ENCODE measurements at places on chromosomes 12 and 14. TPM values are rescaled to one million over a fixed set of nuclear protein-coding genes. Genes with fewer than 3 reads are reported as not detected.

STAT2 gene
- total RNA-seq, result 99.8 TPM

DNA sequence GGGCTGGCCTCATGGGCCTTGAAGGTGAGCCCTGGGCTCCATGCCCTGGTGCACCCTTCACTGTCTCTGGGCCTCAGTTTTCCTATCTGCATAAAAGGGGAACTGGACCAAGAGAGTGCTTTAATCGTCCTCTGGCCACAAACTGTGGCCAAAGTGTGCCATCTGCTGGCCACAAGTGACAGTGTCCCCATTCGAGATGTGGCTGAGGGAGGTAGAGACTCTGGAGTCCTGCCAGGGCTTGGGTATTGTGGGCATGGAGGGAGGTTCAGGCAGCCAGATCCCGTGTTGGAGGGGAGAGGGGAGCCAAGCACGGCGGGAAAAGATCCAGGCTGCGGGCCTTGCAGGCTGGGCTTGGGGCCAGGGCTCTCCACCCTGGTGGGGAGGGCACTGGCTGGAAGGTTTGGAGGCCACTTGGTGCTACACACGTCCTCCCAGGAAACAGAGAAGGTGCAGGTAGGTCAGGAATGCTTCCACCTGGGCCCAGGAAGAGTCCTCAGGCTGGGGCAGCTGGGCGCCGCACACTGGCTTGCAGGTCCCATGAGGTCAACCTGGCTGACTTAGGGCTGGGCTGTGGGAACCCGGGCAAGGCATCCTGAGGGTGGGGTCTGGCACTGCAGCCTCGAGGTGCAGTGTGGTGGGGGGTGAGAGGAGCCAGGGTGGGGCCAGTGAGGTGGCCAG lies 7.3 kb upstream of the KIF26A start:
- DNase-seq, result peak; percentile 63

- peak; percentile 9 for DNase-seq
Observed at GRCh38 chr12:111178181-111179081, 190.5 kb downstream of the PHETA1 start.

RIN3 gene
- 41.6 TPM for total RNA-seq

GPR84 gene
- total RNA-seq, result 0.97 TPM

DNA sequence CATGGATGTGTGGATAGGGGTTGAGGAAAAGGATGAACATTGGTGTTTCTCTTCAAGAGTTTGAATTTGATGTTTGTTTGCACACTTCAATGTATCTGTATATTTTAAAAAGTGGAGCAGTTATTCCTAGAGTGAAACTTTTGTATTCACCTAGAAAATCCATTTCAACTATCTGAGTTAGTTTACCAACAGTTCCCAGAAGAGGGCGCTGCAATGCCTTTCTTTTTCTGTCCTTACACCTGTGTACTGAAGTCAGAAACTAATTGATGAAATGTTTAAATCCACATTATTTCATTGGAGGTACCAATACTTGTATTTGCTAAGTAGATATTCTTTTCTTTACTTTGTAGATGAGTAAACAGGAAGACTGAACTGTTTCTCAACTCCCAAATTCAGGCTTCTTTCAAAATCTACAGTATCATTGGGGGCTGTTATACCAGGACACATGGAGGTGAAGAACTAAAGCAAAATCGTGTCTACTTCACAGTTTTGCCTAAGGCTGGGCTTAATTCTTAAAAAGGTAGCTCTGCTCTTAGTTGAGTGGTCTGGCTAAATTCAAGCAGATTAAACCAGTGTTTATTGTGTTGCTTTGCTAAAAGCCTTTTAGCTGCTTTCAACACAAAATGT lies 26.6 kb upstream of the KLRB1 start:
- peak; percentile 60 for DNase-seq

DNA sequence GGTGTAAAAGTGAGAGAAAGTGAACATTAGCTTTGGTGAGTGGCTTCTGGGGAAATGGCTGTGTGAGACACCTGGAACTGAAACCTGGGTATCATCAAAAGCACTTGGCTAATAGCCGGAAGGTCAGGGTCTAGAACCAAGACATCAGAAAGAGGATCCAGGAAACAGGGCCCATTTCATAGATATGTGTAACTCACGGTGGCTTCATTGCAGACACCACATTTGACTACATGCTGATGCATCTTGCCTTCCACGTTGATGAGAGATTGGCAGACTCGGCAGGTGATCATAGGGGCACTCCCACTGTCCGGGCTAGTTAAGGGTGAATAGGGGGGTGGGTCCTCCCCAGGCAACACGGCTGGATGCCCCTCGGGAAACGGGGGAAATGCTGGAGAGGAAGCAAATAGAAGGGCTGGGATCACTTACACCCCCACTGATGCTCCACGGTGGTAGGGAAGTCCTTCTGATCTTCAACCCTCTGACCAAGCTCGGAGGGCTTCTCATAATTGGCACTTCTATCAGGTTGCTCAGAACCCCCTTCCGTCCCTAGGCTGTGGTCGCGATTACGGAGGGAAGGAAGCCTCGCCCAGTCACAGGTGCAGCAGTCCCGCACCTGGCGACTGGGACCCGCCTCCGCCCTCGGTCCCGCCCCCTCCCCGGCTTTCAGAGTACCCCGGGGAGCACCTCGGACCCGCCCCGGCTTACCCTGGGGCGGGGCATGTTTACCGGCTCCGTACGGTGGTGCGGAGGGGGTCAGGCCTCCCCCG lies 593 bp downstream of the PIP4P1 start:
- DNase-seq, result peak; percentile 32

GRCh38 chr12:87670448-87670847 lies 358.8 kb downstream of the C12orf50 start:
- DNase-seq, result no peak

GRCh38 chr12:71162832-71163763 lies 5.3 kb upstream of the TSPAN8 start:
- peak; percentile 64 for DNase-seq

GRCh38 chr14:104003616-104004015 lies 61.3 kb upstream of the RD3L start:
- DNase-seq, result no peak

BORCS5 gene
- 26.8 TPM for total RNA-seq

DNA sequence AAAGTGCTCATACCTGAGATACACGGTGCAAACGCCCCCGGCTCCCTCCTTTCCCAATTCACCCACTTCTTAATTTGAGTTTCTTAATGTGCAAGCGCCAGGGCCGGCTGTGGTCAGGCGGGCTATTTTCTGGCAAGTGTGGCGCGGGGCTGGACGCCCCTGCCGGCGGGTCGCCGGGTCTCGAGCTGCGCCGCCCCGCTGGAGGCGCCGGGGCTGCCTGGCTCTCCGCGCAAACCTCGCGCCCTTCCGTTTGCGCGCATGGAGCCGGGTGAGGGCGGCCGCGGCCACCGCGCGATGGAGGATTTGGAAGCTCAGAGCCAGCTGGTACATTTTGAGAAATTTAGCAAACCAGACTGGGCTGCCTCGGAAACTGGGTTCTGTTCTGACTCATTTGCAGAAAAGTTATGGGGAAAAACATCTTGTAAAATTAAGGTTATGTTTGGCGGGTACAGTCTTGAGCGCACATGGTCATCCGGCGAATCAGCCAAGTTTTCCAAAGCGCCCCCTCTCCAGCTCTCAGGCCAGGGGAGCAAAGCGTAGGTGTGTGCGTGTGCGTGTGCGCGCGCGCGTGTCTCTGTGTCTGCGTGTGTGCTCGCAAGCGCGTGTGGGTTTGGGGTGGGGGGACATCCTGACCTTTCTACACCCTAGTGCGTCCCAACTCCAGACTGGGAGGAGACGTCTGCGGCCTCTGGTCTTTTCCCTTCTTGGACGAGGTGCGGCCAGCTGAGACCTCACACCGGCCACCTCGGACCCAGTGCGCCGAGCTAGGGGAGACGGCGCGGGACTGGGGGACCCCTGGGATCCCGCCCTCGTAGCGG lies 6.5 kb upstream of the OTX2 start:
- no peak for DNase-seq

DAO gene
- total RNA-seq, result not detected

G2E3 gene
- total RNA-seq, result 11.6 TPM

GRCh38 chr12:1162081-1162760 lies 171.2 kb downstream of the ERC1 start:
- no peak for DNase-seq

SLC38A4 gene
- total RNA-seq, result 5.6 TPM

DNA sequence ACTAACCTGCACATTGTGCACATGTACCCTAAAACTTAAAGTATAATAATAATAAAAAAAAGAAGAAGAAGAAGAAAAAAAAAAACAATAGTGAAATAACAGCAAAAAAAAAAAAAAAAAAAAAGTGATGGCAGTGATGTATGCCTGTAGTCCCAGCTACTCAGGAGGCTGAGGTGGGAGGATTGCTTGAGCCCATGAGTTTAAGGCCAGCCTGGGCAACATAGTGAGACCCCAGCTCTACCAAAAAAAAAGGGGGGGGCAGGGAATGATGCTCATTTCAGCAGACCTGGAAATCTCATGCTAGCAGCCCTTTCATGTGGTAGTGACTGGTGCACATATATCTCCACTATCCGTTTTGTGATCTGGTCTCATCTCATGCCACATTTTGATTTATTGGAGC lies 20.8 kb downstream of the TRAFD1 start:
- no peak for DNase-seq

PSME1 gene
- total RNA-seq, result 85.4 TPM

RPS6KL1 gene
- 15.1 TPM for total RNA-seq

- DNase-seq, result no peak
Observed at GRCh38 chr14:55038708-55039107, 11.7 kb downstream of the SOCS4 start.

OVCH1 gene
- not detected for total RNA-seq

GRCh38 chr12:31586728-31587127 lies 4.2 kb downstream of the DENND5B start:
- DNase-seq, result no peak

- DNase-seq, result no peak
Observed at GRCh38 chr12:13133886-13134285, 30.4 kb upstream of the GSG1 start.

BHLHE41 gene
- 31.5 TPM for total RNA-seq

DNA sequence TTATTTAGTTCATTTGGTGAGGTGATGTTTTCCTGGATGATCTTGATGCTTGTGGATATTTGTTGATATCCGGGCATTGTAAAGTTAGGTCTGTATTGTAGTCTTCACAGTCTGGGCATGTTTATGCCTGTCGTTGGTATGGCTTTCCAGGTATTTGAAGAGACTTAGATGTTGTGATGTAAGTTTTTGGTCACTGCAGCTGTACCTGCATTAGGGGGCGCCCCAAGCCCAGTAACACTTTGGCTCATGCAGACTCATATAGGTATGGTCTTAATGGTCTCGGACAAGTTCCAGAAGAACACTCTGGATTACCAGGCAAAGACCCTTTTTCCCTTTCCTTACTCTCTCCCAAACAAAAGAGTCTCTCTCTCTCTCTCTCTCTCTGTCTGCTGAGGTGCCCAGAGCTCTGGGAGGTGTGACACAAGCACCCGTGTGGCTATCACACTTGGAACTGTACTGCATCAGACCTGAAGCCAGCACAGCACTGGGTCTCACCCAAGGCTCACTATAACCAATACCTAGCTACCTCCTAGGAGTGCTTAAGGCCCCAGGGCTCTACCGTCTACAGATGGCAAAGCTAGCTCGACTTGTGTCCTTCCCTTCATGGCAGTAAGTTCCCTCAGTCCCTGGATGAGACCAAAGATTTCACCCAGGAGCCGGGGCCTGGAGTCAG lies 425.8 kb upstream of the ATXN7L3B start:
- DNase-seq, result no peak
